ENCODE measurements at places on chromosomes 3 and 15. TPM values are rescaled to one million over a fixed set of nuclear protein-coding genes. Genes with fewer than 3 reads are reported as not detected.

Gene ZFYVE19
- 13.9 TPM for total RNA-seq

Gene ACKR2
- 1.5 TPM for total RNA-seq

DNA sequence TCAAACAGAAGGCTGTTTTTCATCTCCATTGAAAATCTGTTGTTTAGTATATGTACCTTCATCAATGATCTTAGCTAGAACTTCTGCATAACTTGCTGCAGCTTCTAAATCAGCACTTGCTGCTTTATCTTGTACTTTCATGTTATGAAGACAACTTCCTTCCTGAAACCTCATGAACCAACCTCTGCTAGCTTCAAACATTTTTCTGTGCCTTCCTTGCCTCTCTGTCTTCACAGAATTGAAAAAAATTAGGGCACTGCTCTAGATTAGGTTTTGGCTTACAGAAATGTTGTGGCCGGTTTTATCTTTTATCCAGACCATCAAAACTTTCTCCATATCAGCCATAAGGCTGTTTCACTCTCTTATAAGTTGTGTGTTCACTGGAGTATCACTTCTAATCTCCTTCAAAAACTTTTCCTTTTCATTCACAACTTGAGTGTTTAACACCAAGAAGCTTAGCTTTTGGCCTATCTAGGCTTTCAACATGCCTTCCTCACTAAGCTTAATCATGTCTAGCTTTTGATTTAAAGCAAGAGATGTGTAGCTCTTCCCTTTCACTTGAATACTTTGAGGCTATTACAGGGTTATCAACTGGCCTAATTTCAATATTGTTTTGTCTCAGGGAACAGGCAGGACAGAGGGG, 78.6 kb downstream of the IGSF11 start:
- H3K36me3 ChIP-seq, result no peaks in the 10 kb centered on the region
- no peaks in the 10 kb centered on the region for H3K4me1 ChIP-seq
- no peak overlapping the region for H3K4me3 ChIP-seq

Gene CACNA2D3
- total RNA-seq, result not detected

Measured in Calu3 (cell line).